ENCODE measurements at places on chromosomes 4 and X. TPM values are rescaled to one million over a fixed set of nuclear protein-coding genes. Genes with fewer than 3 reads are reported as not detected.
A peak's percentile ranks its signal among the peaks of the same experiment; 100 is the strongest.

DNA sequence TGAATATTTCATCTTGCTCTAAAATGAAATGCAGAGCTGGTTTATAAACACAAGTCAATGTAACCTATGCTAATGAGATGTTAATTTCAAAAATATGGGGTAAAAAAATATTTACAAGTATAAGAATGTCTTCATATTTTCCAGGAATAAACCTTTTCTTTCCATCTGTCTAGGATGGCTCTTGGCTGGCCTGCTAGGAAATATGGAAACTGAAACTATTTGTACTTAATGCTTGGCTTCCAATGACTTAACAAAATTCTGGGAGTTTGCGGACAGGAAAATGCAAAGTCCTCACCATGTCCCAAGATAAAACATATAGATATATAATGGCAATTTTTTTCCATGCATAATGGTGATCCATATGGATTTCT lies 168.1 kb downstream of the SCFD2 start:
- DNase-seq = no peak
- no peak overlapping the region for H3K27ac ChIP-seq
- no peaks in the 10 kb centered on the region for H3K36me3 ChIP-seq

- H3K27ac ChIP-seq = peak overlapping the region; percentile 77
- H3K4me1 ChIP-seq = peaks cover 9% of the 10 kb centered on the region
- DNase-seq = peak; percentile 47
- no peaks in the 10 kb centered on the region for H3K36me3 ChIP-seq
- H3K4me3 ChIP-seq = peak overlapping the region; percentile 27
Measured at GRCh38 chr4:1183985-1184773, 11.8 kb upstream of the SPON2 start.

DNA sequence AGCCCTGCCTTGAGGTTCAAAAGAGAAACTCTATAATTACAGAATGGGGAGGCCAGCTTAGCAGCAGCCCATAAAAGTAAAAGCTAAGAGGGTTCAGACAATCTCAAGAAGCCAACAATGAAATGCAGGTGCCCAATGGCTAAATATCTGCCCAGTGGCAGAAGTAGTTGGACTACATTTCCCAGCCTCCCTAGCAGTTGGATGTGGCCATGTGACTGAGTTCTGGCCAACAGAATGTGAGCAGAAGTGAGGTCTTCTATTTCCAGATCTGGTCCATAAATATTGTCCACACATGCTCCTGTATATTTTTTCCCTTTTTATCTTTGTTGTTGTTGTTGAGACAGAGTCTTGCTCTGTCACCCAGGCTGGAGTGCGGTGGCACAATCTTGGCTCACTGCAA lies 127.9 kb upstream of the NHS start:
- no peak overlapping the region for H3K27ac ChIP-seq
- H3K4me1 ChIP-seq = no peaks in the 10 kb centered on the region
- no peaks in the 10 kb centered on the region for H3K27me3 ChIP-seq
- no peak for DNase-seq

DNA sequence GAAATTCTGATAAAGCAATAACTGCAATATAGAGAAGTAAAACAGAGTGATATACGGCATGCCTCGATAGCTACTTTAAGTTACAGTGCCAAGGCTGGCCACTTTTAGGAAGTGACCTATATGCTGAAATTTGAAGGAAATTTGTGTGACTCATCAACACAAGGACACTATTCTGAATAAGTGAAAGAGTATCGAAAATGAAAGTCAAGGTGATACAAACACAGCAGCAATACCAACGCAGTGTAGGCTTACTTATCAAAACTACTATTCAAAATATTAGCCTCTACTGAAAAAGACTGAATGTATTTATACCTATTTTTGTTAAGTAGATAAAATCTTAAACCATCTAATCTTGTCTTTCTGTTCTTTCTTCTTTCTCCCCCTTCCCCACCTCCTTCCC lies 459.9 kb upstream of the GNPDA2 start:
- no peaks in the 10 kb centered on the region for H3K4me1 ChIP-seq
- H3K27me3 ChIP-seq = no peaks in the 10 kb centered on the region
- no peak for DNase-seq
- no peaks in the 10 kb centered on the region for H3K36me3 ChIP-seq

The SH3RF1 gene
- total RNA-seq = 16.0 TPM

The KIAA1210 gene
- not detected for total RNA-seq

The VSIG1 gene
- total RNA-seq = 0.25 TPM

- no peak overlapping the region for H3K4me3 ChIP-seq
- no peak for DNase-seq
- H3K36me3 ChIP-seq = no peaks in the 10 kb centered on the region
- no peaks in the 10 kb centered on the region for H3K4me1 ChIP-seq
Measured at GRCh38 chrX:48793935-48794334, 7.5 kb downstream of the GATA1 start.

DNA sequence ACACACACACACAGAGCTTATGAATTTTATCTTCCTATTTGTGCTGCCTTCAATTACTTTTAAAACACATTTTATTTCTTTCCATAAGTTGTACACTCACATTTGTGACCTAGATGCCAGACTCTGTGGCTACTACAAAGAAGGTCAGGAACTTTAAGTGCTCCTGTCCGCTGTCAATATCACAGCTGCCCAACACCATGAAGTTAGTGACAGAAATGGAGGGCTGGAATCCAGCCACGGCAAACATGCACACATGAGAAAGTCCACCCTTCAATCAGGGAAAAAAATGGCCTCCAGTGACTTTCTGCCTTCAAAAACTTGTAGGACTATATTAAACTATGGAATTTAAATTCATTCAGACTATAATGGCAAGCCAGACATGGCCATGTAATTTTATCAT lies 334.4 kb upstream of the FSTL5 start:
- H3K27ac ChIP-seq = no peak overlapping the region
- no peaks in the 10 kb centered on the region for H3K4me1 ChIP-seq
- H3K27me3 ChIP-seq = no peaks in the 10 kb centered on the region
- no peaks in the 10 kb centered on the region for H3K36me3 ChIP-seq
- no peak for DNase-seq

DNA sequence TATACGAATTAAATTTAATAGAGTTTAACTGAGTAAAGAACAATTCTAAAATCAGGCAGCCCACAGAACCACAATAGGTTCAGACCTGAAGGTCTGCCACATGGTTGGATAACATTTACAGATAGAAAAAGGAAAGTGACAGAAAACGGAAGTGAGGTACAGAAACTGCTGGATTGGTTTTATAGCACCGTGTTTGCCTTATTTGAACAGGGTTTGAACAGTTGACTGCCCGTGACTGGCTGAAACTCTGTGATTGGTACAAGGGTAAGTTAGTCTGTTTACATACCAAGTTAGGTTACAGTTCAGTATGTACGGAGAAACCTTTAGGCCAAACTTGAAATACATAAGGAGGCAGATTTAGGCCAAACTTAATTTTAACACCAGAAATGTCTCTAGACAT lies 64.1 kb upstream of the ATXN3L start:
- H3K4me1 ChIP-seq = no peaks in the 10 kb centered on the region
- H3K27ac ChIP-seq = no peak overlapping the region
- no peaks in the 10 kb centered on the region for H3K27me3 ChIP-seq
- no peak overlapping the region for H3K4me3 ChIP-seq

The FUNDC1 gene
- total RNA-seq = 12.0 TPM

- H3K27me3 ChIP-seq = no peaks in the 10 kb centered on the region
- H3K4me1 ChIP-seq = no peaks in the 10 kb centered on the region
- no peak overlapping the region for H3K4me3 ChIP-seq
Measured at GRCh38 chr4:181204109-181204508, 1039.1 kb upstream of the TENM3 start.

DNA sequence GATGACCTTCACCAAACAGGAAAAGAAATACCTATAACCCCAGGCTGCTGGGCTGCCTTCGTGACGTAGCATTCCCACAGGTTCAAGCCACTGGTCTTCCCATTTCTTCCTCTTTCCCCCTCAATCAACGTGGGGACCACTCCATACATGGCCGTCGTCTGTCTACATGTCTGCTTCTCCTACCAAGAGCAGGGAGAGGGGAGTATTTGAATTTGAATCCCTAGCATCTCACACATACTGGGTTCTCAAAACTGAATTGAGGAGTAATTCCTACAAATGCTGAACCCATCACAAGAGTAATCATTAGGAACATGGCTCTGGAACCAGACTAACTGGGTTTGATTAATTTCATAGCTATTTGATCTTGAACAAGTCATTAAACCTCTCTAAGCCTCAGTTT lies 17.3 kb downstream of the GPC3 start:
- H3K4me1 ChIP-seq = no peaks in the 10 kb centered on the region
- no peak overlapping the region for H3K27ac ChIP-seq
- no peaks in the 10 kb centered on the region for H3K36me3 ChIP-seq
- no peak for DNase-seq
- no peak overlapping the region for H3K4me3 ChIP-seq

The SCARB2 gene
- 156 TPM for total RNA-seq

Data from vagina (tissue), 2 donors.